Stomach (tissue), 19 donors: ENCODE measurements at places on chromosomes 3 and 15.

GRCh38 chr3:196111939-196112386 lies 30.1 kb upstream of the TFRC start:
- no peak for DNase-seq

DNA sequence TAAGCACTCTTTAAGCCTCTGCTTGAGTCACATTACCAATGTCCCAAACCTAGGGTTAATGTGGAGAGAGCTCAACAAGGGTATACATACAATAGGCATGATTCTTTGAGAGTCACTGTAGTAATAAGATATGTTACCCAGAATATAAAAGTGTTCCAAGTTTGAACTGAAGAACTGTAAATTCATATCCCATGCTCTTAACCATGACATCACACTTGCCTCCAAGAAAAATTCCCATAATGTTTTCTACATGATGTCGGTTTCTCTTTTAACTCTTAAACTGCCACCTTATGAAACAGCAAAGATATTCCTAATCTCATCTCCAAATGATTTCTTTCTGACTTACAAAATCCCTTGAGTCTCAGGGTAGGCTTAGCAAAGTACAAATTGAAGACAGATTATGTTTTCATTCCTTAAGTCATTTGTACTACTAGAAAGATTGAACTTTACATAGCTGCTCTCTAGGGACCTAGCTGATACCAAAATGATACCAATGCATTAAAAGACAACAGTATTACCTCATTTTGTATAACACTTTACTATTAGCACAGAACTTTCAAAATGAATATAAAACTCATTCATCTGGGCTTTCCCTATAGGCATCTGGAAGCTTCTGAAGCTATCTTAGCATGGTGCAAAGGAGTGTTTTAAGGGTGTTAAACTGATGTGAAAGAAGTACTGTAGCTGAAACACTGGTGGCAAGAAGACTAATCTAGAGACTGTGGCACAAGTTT lies 127.1 kb downstream of the KCNMB2 start:
- DNase-seq: no peak

DNA sequence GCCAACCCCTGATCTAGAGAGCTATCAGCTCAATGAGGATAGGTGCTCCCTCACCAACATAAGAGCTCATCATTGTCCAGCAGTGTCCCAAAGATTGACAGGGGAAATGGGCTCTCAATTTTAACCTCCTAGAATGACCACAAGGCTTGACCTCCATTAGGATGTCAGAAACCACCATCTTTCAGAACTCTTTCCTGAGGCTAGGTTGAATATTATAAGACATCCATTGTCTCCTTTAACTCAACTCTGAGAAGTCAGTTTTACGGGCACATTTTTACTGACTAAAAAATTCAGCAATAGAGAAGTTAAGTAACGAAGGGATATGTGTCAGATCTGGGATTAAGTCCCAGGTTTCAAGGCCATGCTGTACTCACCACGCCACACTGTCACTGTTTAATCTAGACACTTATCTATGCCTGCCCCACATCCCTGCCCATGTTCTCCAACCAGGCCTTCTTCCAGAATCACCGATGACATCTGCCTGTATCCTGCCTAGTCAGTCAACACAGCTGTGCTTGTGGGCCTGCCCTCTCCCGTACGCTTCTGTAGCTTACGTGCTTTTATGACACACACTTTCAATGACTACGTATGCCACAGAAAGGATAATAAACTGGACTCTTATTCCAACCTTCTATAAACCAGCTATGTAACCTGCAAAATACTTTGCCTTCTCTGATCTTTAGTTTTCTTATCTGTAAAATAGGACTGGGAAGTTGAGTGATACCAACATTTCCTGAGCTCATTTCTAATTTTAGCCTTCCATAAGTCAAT lies 17.1 kb upstream of the MUC13 start:
- no peak for DNase-seq

GRCh38 chr3:194439881-194440550 lies 41.0 kb upstream of the GP5 start:
- peak; percentile 23 for DNase-seq

DNA sequence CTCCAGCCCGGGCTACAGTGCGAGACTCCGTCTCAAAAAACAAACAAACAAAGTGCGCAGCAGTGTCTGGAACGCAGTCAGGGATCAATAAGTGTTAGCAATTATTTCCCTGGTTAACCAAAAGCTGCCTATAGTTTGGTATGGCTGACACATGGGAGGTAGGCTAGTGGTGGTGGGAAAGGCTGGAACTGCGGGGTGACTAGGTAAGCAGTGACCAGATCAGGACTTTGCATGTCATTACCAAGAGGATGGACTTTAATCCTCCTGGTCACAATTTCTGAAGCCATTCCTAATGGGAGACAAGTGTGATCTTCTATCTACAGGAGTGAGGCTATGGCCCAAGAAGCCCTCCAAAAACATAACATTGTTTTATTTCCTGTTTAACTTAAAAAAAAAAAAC lies 47.8 kb downstream of the SLC30A4 start:
- DNase-seq: no peak

- DNase-seq: no peak
Measured at GRCh38 chr3:70386043-70386442, 73.6 kb upstream of the MDFIC2 start.

DNA sequence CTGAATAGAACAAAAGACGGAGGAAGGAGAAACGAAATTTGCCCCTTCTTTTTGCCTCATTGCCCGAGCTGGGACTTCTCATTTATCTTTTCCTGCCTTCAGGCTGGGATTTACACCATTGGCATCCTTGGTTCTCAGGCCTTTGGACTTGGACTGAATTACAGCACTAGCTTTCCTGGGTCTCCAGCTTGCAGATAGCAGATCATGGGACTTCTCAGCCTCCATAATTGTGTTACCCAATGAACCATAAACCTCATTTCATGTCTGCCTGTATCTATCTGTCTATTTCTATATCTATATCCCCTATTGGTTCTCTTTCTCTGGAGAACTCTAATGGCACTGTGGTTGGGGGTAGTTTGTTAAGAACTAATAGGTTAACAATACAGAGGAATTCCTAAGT lies 31.5 kb upstream of the CTXND1 start:
- DNase-seq: no peak

GRCh38 chr3:190552969-190553759 lies 39.3 kb downstream of the IL1RAP start:
- no peak for DNase-seq

GRCh38 chr3:14812196-14812790 lies 6.5 kb upstream of the FGD5 start:
- no peak for DNase-seq

GRCh38 chr3:66442254-66443117 lies 58.3 kb downstream of the LRIG1 start:
- DNase-seq: peak; percentile 85

GRCh38 chr3:46566040-46566641 lies at the start of gene LRRC2:
Gene LRRC2, minus strand, starts transcription at chr3:46566302. Its CDS starts 14,711 bp downstream, at chr3:46551591.
- DNase-seq: peak; percentile 73

- no peak for DNase-seq
Measured at GRCh38 chr3:129536374-129536667, 6.7 kb upstream of the H1-8 start.

GRCh38 chr3:54376939-54377578 lies 254.7 kb downstream of the CACNA2D3 start:
- peak; percentile 50 for DNase-seq

DNA sequence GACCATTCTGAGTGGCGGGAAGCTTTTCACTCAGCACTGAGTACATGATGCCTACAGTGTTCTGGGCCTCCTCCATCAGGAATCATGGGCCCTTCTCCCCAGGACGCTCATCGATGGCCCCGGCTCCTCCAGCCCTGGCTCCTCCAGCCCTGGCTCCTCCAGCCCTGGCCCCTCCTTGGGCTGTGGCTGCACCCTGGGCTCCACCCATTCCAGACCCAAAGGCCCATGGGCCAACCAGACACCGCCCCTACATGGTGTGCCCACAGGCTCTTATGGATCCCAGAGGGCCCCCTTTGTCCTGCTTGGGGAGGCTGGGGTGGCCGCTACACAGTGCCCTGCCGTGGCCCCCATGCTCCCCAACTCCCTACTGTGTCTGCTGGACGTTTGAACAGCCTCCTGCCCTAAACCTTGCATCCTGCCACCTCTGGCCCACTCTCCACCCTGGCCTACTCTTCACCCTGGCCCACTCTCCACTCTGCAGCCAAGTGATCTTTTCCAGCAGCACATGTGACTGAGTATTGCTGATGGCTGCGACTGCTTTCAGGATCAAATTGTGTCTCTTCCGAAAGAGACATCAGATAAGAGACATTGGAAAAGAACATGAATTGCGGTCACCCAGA lies 57.9 kb downstream of the APBA2 start:
- no peak for DNase-seq

GRCh38 chr3:188901671-188902287 lies 270.0 kb upstream of the TPRG1 start:
- no peak for DNase-seq

DNA sequence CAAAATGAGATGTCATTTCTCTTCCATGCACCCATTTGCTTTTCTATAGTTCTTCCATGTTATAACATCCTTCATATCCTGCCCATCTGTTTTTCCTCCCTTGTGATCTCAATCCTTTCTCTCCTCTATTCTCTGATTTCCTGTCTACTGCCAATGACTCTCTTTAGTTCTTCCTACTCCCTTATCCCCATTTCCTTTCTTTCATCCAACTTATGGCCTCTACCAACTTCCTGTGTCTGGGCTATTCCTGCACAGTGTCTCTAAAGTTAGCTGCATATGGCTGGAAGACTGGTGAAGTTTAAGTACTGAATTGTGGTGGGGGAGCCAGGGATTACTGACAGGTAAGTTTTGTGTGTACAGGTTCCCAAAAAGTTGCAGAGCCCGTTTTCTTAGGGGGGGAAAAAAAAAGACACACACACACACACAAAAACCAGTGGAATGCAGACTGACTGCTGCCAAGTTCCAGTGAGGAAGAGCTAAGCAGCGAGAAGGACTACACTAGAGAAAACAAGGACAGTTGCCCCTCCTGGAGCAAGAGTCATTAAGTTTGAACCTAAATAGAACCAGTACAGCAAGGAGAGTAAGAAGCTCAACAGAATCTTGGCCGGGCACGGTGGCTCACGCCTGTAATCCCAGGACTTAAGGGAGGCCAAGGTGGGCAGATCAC lies 28.8 kb downstream of the XRN1 start:
- no peak for DNase-seq

DNA sequence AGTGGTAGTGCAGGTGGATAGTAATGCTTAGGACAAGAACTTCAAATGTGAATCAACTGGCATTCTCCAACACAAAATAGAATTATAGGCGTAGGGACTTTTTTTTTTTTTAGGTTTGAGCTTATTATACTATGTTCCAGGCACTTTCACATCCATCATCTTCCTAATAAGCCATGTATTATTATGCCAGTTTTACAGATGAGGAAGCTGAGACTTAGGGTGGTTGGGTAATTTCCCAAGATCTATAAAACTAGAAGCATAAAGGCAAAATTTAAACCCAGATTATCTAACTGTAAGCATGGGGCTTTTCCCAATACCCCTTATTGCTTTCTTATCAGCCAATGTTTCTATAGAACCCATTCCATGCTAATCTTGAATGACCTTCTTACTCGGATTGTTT lies 75.1 kb upstream of the ETV5 start:
- DNase-seq: no peak

- no peak for DNase-seq
Measured at GRCh38 chr3:99624496-99625236, 13.7 kb upstream of the COL8A1 start.

DNA sequence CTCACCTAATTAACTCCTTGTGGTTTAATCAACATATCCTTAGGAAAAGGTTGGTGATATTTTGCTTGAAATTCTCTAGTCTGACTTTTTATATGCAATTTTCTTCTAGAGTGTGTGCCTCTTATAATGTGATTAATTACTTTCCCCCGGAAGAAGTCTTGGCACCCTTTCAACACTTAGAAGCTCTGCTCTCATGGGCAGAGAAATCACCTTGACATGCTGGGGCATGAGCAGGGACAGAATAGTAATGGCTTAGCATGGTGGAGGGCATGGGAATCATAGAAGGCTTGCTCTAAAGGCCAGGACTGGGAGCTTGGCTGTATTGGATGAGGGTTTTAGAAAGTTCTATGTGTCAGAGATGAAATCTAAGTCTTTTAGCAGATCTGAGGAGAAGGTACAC lies 293.5 kb downstream of the AGBL1 start:
- DNase-seq: no peak

DNA sequence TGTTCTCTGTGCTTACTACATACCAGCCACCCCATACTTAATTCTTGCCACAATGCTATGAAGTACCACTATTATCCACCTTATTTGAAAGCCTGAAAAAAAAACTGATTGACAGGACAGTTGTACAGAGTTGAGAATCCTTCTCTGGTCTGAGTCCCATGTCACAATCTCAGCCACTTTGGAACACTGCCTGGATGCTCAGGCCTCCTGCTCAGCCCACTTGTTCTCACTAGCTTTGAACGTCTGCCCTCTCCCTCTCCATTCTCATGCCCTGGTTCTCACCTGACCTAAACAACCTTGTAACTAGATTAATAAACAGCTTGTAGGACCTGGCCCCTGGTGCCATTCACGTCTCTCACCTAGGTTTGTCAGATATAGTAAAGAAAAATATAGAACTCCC lies 53.9 kb downstream of the TRIM69 start:
- no peak for DNase-seq

DNA sequence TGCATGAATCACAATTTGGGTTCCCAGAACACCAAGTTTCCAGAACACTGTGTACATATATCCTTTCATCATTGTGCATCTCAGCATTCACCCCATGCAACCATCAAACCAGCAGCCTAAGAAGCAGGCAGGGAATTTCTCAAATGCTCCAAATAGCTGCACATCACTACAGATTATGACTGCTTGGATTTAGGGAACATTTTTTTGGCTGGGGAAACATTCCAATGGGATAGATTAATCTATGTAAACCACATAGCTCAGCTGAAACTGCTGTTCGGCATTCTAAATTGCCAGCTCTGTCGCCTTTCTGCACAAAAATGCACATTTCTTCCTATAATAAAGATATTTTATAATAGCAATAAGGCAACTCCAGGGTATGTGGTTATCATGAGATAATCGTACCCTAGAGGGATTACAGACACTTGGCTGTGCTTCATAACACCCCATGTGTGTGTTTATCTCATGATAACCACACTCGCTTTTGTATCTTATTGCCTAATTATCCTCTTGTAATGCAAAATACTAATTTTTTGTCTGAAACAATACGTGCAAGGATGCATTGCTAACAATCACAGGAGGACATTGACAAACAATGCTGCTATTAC lies 483.7 kb upstream of the DPH6 start:
- no peak for DNase-seq

DNA sequence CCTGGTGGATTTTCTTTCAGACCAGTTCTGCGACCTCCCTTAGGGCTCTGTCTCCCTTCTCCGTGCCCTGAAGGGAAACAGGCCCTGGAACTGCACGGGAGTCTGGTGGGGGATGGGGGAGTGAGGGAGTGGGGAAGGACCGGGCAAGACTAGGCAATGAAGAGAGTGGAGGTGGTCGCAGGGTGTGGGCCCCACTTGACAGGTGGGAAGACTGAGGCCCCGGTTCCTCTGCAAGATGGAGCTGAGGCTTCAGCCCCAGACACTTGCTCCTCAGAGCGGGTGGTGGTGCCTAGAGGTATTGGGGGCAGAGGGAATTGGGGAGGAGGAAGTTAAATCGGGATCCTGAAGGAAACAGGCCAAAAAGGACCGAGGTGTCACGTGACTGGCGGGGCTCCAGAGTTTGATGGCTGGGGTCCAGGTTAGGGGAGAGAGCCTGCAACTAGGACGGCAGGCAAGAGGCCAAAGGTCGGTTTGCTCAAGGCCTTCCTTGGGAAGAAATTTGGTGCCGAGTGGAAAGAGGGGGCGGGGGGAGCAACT lies 597 bp upstream of the CAMK1 start:
- DNase-seq: peak; percentile 94

- DNase-seq: no peak
Measured at GRCh38 chr3:60980342-60980692, 270.9 kb downstream of the FHIT start.
